Left ventricle myocardium superior (tissue), 1 donor: ENCODE measurements at places on chromosomes 3 and 15. TPM values are rescaled to one million over a fixed set of nuclear protein-coding genes. Genes with fewer than 3 reads are reported as not detected.
A peak's percentile ranks its signal among the peaks of the same experiment; 100 is the strongest.

The GOLGA8J gene
- not detected for total RNA-seq

DNA sequence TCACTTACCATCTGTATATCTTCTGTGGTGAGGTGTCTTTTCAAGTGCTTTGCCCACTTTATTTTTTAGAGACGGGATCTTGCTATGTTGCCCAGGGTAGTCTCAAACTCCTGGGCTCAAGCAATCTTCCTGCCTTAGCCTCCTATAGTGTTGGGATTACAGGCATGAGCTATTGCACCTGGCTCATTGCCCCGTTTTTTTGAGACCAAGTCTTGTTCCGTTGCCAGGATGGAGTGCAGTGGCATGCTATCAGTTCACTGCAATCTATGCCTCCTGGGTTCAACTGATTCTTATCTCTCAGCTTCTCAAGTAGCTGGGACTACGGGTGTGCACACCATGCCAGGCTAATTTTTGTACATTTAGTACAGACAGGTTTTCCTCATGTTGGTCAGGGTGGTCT is 52.5 kb upstream of the TTBK2 start:
- no peak for DNase-seq

The THUMPD3 gene
- total RNA-seq, result 58.6 TPM

DNA sequence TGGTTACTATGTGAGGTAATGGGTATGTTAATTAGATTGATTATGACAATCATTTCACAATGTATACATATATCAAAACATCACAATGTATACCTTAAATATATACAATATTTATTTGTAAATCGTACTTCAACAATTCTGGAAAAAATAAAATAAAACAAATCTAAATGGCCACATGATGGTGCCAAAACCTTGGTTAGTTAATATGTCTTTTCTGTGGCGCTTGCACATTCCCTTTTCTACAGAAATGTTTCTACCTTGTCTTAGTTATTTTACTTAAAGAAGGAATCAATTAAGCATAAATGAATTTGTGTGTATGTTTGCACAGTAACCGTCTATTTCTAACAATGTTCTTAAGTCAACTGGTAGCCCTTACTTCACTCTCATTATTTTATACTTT is 53.4 kb downstream of the OXSM start:
- no peak for DNase-seq

The CD200R1 gene
- total RNA-seq, result 0.87 TPM

The PLA2G4D gene
- not detected for total RNA-seq

The AADACL2 gene
- total RNA-seq, result not detected

- DNase-seq, result no peak
These were observed 61.5 kb upstream of the CRBN start for GRCh38 chr3:3240986-3241385.

DNA sequence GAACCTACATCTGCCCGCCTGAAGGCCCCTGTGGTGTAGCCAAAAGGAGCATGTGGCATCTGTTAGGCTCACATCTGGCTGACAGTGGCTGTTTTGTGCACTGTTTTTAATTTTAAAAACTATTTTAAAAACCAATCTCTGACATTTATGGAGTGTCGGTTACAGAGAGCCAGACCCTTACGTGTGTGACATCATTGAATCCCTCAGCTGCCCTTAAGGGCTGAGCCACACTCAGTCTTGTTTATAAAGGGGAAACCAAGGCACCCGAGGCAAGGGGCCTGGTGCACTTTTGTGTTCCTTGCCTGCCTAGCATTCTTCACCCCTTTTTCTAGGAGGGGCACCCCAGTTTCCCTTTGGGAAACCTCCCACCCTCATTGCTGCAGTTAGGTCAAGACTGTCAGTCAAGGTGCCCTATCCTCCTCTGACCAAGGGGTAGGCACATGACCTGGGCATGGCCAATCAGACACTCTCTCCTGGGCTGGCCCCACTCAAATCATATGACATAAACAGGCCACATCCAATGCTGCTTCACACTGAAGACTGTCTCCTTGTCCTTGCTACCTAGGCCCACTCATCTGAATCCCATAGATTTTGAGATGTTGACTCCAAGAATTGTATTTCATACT is 105.3 kb downstream of the LSM3 start:
- DNase-seq, result no peak

DNA sequence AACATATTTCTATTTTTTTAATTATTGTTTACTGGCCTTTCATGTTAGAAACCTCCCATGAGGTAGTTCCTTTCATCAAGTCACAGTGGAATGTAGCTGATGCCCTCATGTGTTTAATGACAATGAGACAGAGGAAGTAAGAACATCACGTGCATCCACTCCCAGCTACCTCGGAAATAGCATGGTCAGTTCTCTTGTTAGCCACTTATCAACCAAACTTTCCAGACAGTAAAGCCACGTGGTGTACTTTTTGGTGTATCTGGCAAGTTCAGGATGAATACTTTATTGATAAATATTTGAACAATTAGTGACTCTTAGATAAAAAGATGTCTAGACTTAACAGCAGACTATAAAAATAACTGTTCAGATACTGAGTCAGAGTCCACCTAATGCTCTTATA is 781.7 kb downstream of the MECOM start:
- DNase-seq, result no peak

- no peak for DNase-seq
These were observed 378.7 kb downstream of the ZNF385D start for GRCh38 chr3:21372316-21372715.

DNA sequence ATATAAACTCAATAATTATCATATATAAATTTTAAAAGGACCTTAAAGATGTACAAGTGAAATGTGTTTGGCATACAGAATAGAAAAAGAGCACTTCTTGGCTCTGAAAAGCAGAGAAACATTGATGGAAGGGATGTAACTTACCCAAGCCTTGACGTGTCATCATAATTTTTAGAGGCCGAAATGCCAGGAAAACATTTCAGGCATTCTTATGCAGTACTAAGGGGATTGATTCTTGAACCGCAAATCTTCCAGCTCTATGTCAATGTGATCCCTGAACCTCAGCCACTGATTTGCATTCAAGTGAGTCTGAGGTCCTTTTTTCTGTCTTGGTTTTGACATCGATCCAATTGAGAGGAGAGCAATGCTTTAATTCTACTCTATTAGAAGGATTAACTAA is 97.8 kb downstream of the CLDN1 start:
- DNase-seq, result no peak

DNA sequence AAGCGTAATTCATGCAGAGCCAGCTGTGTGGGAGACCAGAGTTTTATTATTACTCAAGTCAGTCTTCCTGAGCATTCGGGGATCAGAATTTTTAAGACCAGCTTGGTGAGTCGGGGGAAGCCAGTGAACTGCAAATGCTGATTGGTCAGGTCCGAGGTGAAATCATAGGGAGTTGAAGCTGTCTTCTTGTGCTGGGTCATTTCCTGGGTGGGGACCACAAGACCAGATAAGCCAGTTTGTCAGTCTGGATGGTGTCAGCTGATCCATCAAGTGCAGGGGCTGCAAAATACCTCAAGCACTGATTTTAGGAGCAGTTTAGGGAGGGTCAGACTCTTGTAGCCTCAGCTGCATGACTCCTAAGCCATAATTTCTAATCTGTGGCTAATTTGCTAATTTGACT is 228.1 kb upstream of the ATP10A start:
- DNase-seq, result no peak

The ST8SIA2 gene
- 3.0 TPM for total RNA-seq

DNA sequence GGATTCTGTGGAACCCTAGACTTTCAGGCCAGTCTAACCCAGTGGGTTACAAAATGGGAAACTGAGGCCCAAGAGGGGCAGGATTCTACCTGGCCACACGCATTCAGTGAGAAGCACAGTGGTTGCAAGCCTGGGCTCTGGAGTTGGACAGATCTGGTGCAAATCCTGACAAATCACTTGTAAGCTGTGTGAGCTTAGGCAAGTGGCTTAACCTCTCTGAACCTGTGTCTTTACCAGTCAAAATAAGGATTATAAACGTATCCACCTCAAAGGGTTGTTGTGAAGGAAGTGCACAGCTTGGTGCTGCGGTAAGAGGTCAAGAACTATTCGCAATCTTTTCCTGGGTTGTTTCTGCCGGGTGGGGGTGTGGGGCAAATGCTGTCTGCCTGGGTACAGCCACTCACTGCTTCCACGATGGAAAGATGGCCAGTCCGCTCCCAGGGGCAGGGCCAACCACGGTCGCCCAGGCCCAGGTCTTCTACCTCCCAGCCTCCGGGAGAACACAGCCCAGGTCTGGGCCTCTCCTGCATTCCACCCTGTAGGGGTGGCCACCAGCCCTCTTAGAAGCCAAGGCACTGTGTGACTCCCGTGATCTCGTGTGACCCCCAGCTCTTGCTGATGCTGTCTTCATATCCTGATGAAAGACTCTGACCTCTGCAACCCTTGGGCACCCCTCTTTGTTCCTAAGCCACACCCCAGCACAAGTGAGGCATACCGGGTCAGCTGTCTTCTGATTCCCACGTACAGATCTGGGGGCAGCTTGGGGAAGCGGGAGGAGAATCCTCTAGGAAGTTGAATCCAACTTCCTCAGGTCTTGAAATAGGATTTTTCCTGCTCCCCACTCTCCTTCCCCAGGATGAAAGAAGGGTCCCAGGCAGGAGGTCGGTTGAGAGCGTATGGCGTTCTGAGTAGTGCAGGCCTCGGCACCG is 1.5 kb downstream of the CHRNA3 start:
- DNase-seq, result no peak

DNA sequence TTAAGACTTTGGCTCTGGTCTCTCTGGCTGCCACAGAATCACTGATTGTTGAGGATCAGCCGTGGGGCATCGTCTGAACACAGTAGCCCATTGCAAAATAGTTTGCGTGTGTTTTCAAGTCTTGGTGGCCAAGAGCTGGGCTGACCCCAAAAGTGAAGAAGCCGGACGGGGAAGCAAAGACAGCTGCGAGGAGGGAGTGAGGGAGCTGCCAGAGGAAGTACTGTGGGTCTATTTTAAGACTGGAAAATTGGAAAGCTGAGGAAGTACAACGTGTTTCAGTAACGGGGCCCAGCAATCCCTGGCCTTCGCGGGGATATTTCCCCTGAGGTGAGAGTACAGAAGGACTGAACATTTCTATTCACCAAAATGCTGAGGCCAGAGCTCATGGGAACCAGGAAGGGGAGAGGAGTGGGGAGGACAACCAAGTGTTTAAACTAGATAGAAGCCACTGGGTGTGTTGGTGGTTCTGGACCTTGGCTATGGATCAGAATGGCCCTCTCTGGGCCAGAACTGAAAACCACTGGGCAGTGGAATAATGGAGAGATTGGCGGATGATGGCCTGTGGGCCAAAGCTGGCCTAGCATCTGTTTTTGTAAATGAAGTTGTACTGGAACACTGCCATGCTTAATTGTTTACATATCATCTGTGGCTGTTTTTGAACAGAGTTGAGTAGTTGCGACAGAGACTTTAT is 34.1 kb upstream of the LIMD1 start:
- DNase-seq, result peak; percentile 85

GRCh38 chr3:52220380-52221026 is 4.9 kb downstream of the TLR9 start:
- DNase-seq, result peak; percentile 91

GRCh38 chr15:41895491-41895890 is 1.6 kb upstream of the SPTBN5 start:
- no peak for DNase-seq

The SPINK8 gene
- total RNA-seq, result not detected

DNA sequence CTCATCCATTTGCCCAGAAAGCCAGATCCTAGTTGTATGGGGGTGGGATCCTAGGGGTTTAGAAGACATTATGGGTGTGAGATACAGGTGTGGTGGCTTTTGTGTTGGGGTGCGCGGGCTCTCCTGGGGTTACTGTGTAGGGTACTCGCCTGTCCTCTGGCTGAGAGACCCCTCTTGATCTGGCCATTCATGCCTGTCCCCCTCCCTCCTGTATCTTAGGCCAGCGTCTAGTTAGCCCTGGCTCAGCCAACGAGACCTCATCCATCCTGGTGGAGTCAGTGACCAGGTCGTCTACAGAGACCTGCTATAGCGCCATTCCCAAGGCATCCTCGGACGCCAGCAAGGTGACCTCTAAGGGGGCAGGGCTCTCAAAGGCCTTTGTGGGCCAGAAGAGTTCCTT is 41.4 kb downstream of the DNASE1L3 start:
- DNase-seq, result no peak

The PIERCE2 gene
- total RNA-seq, result 7.2 TPM

DNA sequence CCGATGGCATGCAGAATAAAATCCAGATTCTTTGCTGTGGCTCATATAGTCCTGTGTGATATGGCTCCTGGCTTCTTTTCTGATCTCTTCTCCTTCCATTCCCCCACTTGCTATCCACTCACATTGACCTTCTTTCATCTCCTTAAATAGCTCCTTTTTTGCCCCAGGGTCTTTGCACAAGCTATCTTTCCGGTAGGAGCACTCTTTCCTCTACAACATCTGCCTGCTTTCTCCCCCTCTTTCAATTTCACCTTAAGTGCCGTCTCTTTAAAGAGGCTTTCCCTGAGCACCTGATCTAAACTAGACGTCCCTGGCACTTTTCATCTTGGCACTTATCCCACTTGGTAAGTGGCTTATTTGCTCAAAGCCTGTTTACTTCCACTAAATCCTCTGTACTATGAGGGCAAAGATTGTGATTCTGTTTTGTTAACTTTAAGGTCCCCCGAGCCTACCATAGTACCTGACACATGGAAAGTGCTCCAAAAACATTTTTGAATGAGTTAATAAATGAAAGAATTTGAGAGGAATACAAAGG is 323.3 kb upstream of the TLE3 start:
- DNase-seq, result no peak

DNA sequence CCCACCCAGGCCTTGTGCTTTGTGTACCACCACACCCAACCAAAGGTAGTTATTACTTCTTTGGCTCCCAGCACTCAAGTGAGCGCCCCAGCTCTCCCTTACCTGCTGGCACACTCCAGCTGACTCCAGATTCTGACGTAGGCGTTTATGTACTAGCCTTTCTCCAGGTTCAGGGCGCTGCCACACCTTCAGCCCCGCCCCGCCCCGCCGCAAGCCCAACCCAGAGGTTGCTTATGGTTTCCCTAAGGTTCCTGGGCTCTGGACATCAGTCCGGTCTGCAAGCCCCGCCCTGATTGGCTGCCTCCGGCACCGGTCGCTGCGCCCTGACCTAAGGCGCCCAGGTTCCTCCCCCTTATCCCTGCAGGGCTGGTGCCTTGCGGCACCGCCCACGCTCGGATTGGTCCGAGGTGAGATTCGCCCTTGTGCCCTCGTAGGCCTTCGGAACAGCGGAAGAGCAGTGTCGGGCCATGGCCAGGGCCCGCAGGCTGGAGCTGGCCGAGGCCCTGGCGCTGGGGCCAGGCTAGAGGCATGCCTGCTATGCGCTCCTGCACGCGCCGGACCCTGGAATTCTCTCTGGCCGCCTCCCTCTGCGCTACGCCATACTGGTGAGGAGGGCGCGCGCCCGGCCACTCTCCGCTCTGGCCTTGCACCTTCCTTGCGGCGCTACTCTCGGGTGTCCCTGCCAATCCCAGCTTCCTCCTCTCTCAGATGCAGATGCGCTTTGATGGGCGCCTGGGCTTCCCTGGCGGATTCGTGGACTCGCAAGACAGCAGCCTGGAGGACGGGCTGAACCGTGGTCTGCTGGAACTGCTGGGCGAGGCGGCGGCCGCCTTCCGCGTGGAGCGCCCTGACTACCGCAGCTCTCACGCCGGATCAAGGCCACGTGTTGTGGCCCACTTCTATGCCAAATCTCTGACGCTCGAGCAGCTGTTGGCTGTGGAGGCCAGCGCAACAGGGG is 19.8 kb upstream of the NUDT16 start:
- peak; percentile 90 for DNase-seq

The ACSBG1 gene
- 0.05 TPM for total RNA-seq

The GPR62 gene
- total RNA-seq, result 0.15 TPM

The IL16 gene
- total RNA-seq, result 5.5 TPM
